Activated effector memory CD4-positive, alpha-beta T cell treated with anti-CD3 and anti-CD28 coated beads, Interleukin-2, amount 50 U/mL, for 16 hours (primary cell): ENCODE measurements at places on chromosomes 5 and 9.
A peak's percentile ranks its signal among the peaks of the same experiment; 100 is the strongest.

GRCh38 chr5:179289756-179290385 lies 55.4 kb downstream of the ADAMTS2 start:
- peak; percentile 38 for DNase-seq

GRCh38 chr5:169591636-169592035 lies 8.1 kb downstream of the SPDL1 start:
- no peak for DNase-seq

DNA sequence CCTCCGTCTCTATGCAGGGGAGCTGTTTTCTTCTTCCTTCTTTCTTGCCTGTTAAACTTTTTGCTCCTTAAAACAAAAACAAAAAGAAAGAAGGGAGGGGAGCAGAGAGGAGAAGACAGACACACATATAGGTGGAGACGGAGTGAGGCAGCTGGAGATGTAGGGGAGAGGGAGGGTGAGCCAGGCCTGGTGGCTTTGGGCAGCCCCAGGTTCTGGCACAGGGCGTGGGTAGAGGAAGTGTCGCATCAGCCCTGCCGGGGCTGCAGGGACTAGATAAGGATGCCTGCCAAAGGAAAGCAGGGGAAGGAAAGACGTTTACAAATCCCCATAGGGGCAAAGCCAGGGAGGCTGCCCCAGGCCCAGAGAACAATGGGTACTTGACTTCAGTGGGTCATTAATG lies 38.7 kb upstream of the PTGS1 start:
- no peak for DNase-seq

- DNase-seq, result no peak
Measured at GRCh38 chr5:107184871-107185270, 485.9 kb downstream of the EFNA5 start.

DNA sequence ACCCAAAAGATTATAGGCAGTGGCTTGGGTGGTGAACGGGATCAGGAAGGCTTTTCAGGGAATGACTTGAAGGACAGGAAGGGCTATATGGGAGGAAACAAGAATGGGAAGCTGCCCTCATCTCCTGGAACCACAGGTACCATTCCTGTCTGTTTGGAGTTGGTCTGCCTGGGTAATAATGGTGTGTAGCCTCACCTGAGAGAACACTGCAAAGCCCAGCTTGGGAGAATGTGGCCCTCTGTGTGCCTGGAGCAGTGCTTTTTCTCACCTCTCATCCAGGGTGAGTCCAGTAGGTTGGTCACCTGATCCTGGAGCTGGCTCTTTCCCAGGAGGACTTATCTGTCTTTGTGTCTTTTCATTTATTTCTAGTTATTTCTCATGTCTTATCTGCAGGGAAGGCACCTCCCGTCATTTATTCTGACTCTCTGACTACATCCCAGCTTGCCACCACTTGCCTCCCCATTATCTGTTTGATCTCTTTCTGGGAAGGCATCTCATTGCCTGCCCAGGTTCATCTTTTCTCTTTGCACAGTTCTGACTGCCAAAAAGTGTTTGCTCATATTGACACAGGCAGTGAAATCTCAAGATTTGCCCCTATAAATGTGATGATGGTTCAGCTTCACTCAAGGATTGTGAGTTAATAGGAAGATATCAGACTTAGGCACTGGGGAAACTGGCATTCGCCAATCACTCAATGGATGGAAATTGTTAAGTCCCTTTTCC lies 22.5 kb upstream of the OR2S2 start:
- no peak for DNase-seq
